ENCODE measurements at places on chromosomes 7 and 10.
A peak's percentile ranks its signal among the peaks of the same experiment; 100 is the strongest.

DNA sequence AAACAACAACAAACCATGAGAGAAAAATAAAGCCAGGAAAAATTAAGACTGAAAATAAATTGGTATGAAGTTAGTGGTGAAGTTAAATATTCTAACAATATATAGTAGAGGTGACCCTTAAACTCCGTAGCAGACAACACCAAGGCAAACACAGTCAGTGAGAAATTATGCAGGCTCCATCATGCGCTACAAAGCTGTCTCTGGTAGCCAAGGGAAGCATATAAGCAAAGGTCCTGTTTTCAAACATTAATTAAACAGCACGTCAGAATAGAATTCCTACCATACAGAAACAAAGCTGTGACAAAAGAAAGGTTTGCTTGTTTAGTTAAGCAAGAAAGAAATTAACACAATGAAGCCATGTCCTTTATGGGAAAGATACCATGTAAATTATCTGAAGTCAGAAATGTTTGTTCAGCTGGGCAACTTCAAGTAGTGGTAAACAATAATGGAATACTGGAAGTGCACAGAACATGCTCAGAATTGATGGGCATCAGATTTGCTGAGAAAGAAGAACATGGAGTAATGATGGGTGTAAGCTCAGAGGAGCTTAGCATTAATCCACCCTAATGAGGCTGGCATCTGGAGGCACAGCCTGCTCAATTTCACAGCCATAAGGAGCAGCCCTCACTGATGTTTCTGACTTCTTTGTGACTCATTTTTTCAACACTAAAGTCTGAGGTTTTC is 75.7 kb downstream of the IGF2BP3 start:
- peak; percentile 95 for DNase-seq

GRCh38 chr10:77816311-77816710 is 110.2 kb downstream of the DLG5 start:
- DNase-seq, result no peak

DNA sequence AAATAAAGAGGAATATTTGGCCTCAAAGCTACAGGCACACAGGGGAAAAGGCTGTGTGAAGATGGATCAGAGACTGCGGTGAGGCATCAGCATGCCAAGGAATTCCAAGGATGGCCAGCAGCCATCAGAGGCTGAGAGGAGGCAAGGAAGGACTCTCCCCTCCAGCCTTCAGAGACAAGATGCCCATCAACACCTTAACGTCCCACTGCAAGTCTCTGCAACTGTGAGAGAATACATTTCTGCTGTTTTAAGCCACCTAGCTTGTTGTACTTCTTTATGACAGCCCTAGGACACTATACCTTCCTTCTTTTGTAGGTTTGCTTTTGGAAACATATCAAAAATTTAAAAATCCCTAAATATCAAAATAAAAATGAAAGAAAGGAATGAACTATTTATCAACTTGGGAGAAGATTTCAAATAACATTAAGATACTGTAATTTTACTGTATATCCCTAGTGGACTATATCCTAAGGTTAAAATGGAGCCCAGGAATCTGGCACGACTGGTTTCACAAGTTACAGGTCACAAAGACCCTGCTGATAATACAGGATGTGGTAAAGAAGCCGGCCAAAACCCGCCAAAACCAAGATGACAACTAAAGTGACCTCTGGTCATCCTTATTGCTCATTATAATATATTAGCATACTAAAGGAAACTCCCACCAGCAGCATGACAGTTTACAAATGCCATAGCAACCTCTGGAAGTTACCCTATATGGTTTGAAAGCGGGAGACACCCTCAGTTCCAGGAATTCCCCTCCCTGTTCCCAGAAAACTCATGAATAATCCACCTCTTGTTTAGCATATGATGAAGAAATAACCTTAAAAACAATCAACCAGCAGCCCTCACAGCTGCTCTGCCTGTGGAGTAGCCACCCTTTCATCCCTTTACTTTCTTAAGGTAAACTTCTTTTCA is 185.2 kb downstream of the AVL9 start:
- DNase-seq, result no peak

- no peak for DNase-seq
Measured at GRCh38 chr7:64945503-64946175, 42.6 kb downstream of the ZNF273 start.

DNA sequence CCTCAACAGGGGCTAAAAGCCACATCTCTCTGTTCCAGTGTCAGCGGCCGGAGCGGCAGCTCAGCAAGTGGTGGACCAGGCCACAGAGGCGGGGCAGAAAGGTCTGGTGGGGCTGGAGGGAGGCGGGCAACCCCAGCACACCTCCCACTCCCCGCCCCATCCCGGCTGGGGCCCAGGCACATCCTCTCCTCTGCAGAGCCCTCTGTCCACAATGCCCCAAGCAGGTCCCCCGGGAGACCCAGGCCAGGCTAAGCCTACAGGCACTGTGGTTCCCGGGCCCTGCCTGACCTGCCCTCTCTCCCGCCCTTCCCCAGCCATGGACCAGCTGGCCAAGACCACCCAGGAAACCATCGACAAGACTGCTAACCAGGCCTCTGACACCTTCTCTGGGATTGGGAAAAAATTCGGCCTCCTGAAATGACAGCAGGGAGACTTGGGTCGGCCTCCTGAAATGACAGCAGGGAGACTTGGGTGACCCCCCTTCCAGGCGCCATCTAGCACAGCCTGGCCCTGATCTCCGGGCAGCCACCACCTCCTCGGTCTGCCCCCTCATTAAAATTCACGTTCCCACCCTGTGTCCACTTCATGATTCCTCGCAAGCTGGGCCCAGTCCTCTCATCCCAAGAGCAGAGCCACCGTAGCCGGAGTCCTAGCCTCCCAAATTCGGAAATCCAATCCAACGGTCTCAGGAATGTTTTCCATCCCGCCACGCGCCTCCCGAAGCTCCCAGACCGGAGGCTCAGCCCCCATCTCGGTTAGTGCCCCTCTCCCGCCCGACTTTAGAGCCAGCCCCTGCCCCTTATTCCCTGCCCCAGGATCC is 2.1 kb downstream of the ADIRF start:
- no peak for DNase-seq

GRCh38 chr7:154475864-154476263 is 423.7 kb downstream of the DPP6 start:
- no peak for DNase-seq

DNA sequence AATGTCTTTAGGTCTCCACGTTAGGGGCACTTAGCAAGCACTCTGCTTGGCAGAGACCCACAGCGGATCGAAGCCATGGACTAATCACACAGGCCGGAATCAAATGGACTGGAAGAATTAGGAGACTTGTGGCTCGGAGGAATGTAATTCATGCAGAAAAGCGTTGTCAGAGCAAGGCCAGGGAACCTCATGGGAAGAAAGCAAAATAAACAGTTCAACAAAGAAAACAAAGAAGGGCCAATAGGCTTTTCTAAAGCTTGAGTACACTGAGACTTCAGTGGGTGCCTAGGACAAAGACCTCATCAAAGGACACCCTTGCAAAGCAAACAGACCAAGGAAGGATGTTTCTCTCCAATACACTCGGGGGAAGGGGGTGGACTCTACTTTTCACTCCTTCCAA is 171.1 kb downstream of the GLI3 start:
- DNase-seq, result no peak

GRCh38 chr10:79069325-79070080 is 737 bp downstream of the ZMIZ1 start:
- DNase-seq, result no peak

DNA sequence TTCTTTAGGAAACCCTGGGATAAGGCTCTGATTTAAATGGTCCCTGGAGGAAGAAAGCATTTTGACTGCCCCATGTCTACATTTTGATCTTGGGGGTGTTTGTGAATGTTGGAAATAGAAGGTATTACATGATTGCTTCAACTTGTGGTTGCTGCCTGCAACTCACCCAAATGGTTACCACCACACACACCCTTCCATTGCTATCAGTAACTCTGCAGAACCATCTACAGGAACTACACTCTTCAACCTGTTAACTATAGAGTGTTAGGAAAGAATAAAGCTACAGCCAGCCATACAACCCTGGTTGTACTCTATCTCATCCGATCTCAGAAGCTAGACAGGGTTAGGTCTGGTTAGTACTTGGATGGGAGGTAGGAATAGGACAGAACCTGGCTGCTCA is 71.2 kb downstream of the APBB1IP start:
- no peak for DNase-seq
